ENCODE measurements at places on chromosomes 2 and 18.

GRCh38 chr2:143181494-143181893, 52.3 kb downstream of the ARHGAP15 start:
- no peak for DNase-seq

- DNase-seq, result no peak
These were observed 283.1 kb upstream of the TRIB2 start for GRCh38 chr2:12433626-12433990.

DNA sequence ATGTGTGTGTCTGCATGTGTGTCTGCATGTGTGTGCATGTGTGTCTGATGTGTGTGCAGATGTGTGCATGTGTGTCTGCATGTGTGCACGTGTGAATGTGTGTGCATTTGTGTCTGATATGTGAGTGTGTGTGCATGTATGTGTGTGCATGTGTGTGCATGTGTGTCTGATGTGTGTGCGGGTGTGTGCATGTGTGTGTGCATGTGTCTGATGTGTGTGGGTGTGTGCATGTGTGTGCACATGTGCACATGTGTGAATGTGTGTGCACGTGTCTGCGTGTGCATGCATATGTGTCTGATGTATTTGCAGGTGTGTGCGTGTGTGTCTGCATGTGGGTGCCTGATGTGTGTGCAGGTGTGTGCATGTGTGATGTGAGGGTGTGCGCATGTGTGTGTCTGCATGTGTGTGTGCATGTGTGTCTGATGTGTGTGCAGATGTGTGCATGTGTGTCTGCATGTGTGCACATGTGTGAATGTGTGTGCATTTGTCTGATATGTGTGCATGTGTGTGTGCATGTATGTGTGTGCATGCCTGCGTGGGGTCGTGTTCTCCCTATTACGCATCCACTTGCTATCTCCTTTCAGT, 470.1 kb upstream of the HS6ST1 start:
- DNase-seq, result no peak

GRCh38 chr2:236969767-236970655, 115.7 kb upstream of the COPS8 start:
- DNase-seq, result no peak

DNA sequence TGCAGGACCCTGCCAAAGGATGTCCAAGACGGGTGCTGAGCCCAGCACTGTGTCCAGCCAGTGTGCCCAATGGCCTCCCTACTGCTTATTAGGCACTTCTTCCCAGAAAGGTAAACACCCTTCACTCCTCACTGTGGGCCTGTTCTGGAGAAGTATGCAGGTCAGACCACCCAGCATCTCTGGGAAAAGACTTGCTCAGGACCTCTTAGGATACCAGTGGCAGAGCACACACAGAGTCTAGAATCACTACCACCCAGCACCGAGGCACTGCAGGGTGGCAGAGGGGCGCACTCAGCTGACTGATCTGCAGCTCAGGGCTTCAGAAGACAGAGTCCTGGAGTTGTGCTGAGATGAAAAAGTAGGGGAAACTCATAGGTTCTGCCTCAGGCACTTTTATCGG, 25.8 kb downstream of the XDH start:
- no peak for DNase-seq

- DNase-seq, result no peak
These were observed 33.0 kb downstream of the ERBB4 start for GRCh38 chr2:212505586-212505985.

GRCh38 chr2:185044323-185044874, 446.1 kb downstream of the ZNF804A start:
- no peak for DNase-seq

GRCh38 chr2:122056853-122057252, 301.4 kb downstream of the TSN start:
- no peak for DNase-seq

GRCh38 chr2:177296040-177296439, 31.5 kb upstream of the NFE2L2 start:
- peak; percentile 25 for DNase-seq

GRCh38 chr18:63363951-63364350, 3.1 kb downstream of the KDSR start:
- DNase-seq, result no peak

DNA sequence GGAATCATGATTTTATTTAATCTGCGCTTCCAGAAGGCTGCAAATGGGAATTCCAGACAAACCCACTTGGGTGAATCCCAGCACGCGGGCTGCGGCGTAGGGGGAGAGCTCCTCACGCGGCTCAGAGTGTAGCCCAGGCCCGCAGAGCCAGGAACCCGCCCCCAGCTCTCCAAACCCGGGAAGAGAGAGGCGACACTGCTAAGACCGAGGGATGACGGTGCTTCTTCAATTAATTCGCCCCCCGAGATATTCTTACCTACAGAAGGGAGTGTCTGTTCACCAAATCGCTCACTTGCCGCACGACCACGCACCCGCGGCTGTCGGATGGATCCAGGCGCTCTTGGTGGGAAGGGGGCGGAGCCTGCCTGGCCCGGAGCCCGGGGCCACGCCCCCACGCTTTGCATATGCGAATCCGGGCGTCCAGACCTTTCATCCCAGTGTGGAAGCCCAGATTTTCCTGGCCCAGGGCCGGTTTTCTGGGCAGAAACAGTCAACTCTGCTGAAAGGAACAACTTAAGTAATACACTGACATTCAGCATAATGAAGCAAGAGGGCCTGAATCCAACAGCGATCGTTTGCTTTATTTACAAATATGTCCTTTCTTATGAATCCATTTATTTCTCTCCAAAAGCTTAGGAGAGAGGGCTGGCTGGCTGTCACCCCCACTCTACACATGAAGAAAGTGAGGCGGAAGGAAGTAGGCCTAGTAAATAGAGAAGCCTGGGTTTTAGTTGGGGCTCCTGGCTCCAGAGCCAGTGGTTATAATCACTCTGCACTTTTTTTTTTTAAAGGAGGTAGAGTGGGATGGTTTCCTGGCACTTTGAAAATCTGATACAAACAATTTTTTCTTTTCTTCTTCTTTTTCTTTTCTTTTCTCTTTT, at the start of gene SLC19A3:
TSS of gene SLC19A3 (minus strand) at position 342 of the 881 bp plus-strand sequence. CDS start 15,710 bp downstream, outside the sequence.
- peak; percentile 30 for DNase-seq

Data from NCI-H69 (cell line).